Activated T-helper 1 cell treated with anti-CD3 and anti-CD28 coated beads, Interleukin-12 subunit alpha, Interleukin-12 subunit beta, Interleukin-2, Interleukin-4 antibody, amounts not matched to agents 30 ng/mL and 10 ng/mL and 1 ng/mL, durations not matched to agents 14 hours and 24 hours and 36 hours (primary cell): ENCODE measurements at places on chromosomes 5 and 9. TPM values are rescaled to one million over a fixed set of nuclear protein-coding genes. Genes with fewer than 3 reads are reported as not detected.

Gene EGFLAM
- not detected in 2 replicates for total RNA-seq

Gene CCL28
- total RNA-seq: 7.5 and 7.8 TPM in 2 replicates

Gene CAMK2A
- total RNA-seq: not detected in 2 replicates

Gene SLC46A2
- not detected in 2 replicates for total RNA-seq

Gene IL4
- total RNA-seq: 56.9 and 57.1 TPM in 2 replicates

- H3K27me3 ChIP-seq: no peaks in the 10 kb centered on the region
- no peak overlapping the region for H3K27ac ChIP-seq
- H3K4me1 ChIP-seq: no peaks in the 10 kb centered on the region
- no peak overlapping the region for H3K4me3 ChIP-seq
- no peaks in the 10 kb centered on the region for H3K36me3 ChIP-seq
- DNase-seq: no peak
Measured at GRCh38 chr5:1918488-1919208, 35.9 kb upstream of the IRX4 start.

- peaks cover 5% of the 10 kb centered on the region for H3K4me1 ChIP-seq
- H3K36me3 ChIP-seq: no peaks in the 10 kb centered on the region
- H3K27ac ChIP-seq: no peak overlapping the region
- H3K27me3 ChIP-seq: peaks cover 59% of the 10 kb centered on the region
- no peak overlapping the region for H3K4me3 ChIP-seq
- no peak for DNase-seq
Measured at GRCh38 chr9:37653385-37653784, 2.6 kb downstream of the FRMPD1 start.

DNA sequence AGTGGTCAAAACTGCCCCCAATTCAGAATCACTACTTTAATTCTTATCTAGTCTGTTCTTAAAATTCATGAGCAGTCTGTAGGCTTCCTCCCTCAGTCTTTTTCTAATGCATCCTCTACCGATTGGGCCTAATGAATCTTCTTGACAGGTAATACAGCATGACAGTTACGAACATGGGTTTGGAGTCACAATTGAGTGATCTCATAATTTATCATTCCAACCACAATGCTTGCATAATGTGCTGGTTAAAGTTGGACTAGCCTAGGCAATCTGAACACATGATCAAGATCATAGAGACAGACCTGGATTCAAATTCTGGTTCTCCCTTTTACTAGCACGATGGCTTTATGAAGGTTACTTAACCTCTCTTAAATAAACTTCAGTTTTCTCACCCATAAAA is 33.1 kb upstream of the SETD9 start:
- peaks cover 66% of the 10 kb centered on the region for H3K36me3 ChIP-seq
- no peaks in the 10 kb centered on the region for H3K4me1 ChIP-seq
- DNase-seq: no peak
- no peak overlapping the region for H3K27ac ChIP-seq

GRCh38 chr9:127116957-127117356 is 5.5 kb downstream of the ANGPTL2 start:
- no peak for DNase-seq
- peaks cover 23% of the 10 kb centered on the region for H3K27me3 ChIP-seq
- no peak overlapping the region for H3K27ac ChIP-seq
- peaks cover 18% of the 10 kb centered on the region for H3K4me1 ChIP-seq
- H3K4me3 ChIP-seq: peak overlapping the region; percentile 8

DNA sequence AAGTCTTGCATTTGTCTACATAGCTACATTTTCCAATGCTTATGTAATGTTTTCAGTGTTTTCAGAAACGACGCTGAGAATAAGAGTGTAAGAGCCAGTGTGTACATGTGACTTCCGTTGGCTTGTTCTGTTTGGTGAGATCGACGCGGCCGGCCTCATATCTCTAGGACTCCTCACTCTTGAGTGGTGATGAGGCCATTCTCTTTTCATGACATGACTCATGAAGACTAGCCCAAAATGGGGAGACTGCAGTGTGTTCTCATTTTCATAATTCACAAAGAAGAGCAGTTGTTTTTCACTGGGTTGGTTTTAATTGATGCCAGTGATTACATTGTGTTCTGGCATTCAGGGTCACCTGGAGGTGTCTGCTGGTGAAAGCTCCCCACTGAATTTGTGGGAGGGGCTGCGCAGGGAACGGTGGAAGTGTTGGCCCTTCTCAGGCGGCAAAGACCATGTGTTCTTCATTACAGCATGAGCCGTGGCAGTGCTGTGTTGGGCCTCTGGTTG is 131.5 kb upstream of the OTULINL start:
- no peak overlapping the region for H3K27ac ChIP-seq
- no peak for DNase-seq
- H3K4me1 ChIP-seq: no peaks in the 10 kb centered on the region
- no peak overlapping the region for H3K4me3 ChIP-seq

DNA sequence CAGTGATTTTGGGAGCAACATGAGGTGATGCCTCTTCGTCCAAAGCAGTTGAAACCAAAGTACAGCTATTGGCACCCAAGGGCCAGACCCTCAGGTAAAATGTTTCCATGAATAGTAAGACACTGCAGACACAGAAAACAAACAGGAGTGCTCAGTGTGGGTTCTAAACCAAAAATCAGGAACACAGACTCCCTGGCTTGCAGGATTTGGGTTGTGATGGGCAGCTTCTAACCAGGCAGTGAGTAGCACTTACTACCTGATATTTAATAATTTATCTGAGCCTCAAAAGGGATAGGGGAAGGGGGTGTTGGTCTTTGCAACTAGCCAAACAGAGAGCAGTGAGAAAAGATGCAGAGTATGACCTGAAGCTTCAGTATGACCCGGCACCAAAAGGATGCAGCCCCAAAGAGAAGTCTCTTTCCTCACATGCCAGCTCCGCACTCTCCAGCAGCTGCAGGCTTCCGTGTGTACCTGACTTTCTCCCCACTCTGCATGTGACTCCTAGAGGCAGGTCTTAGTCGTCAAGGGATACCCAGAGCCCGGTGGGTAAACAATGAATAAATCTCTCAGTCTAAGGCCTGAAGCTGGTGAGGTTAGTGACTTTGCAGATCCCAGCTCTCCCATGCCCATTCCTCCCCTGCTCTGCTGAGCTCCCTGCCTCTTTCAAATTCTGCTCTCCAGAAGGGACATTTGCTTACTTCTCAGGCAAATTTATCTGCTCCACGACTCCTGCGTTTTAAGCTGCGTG is 105.4 kb upstream of the SPOCK1 start:
- DNase-seq: no peak
- H3K4me1 ChIP-seq: no peaks in the 10 kb centered on the region
- no peak overlapping the region for H3K4me3 ChIP-seq
- no peaks in the 10 kb centered on the region for H3K36me3 ChIP-seq
- no peak overlapping the region for H3K27ac ChIP-seq
- peaks cover 16% of the 10 kb centered on the region for H3K27me3 ChIP-seq

GRCh38 chr5:110514030-110514429 is 212.4 kb downstream of the TMEM232 start:
- H3K4me1 ChIP-seq: no peaks in the 10 kb centered on the region
- no peak overlapping the region for H3K27ac ChIP-seq
- no peaks in the 10 kb centered on the region for H3K36me3 ChIP-seq
- no peak for DNase-seq
- no peak overlapping the region for H3K4me3 ChIP-seq

GRCh38 chr9:109401169-109401989 is 80.5 kb upstream of the EPB41L4B start:
- H3K27ac ChIP-seq: peak overlapping the region; percentile 74
- H3K4me1 ChIP-seq: peaks cover 45% of the 10 kb centered on the region
- peak overlapping the region; percentile 19 for H3K4me3 ChIP-seq

DNA sequence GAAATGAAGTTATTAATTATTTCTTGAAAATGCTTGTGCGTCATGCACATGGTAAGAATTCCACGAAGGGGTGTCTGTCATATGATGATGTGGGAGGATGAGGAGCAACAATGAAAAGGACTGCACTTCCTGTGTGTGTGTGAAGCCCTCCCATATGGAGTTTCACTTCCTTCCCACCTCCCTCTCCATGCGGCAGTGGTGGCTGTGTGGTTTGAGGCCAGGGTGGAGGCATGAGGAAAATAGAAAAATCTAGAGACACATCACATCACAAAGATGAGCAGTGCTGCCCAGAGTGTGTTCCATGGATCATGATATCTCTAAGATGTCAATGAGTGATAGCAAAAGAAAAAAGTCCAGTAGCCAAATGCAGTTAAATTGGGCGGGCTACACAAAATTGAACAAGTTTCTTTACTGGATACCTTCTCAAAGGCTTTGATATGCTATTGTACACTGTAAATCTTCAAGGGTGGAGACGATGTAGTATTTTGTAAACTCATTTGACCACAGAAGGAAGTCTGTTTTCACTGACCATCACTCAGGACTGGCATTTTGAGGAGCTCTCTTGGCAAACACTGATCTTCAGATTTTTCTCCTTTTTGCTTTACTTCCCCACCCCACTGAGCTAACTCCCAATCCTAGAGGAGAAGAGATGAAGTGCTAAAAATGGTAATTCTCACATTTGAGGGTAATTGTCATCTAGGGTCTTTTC is 55.7 kb upstream of the EQTN start:
- H3K27me3 ChIP-seq: peaks cover 8% of the 10 kb centered on the region
- no peak for DNase-seq
- no peak overlapping the region for H3K4me3 ChIP-seq
- no peak overlapping the region for H3K27ac ChIP-seq

GRCh38 chr5:103036601-103037000 is 83.3 kb downstream of the GIN1 start:
- DNase-seq: no peak
- no peaks in the 10 kb centered on the region for H3K4me1 ChIP-seq
- no peak overlapping the region for H3K4me3 ChIP-seq
- H3K27ac ChIP-seq: no peak overlapping the region
- H3K36me3 ChIP-seq: peaks cover 2% of the 10 kb centered on the region

- H3K36me3 ChIP-seq: peaks cover 4% of the 10 kb centered on the region
- H3K27me3 ChIP-seq: no peaks in the 10 kb centered on the region
- no peak overlapping the region for H3K4me3 ChIP-seq
- DNase-seq: no peak
- peaks cover 29% of the 10 kb centered on the region for H3K4me1 ChIP-seq
Measured at GRCh38 chr9:110115341-110115820, 92.6 kb downstream of the C9orf152 start.

- no peak overlapping the region for H3K27ac ChIP-seq
- no peak overlapping the region for H3K4me3 ChIP-seq
- no peak for DNase-seq
- H3K36me3 ChIP-seq: no peaks in the 10 kb centered on the region
- H3K4me1 ChIP-seq: no peaks in the 10 kb centered on the region
- no peaks in the 10 kb centered on the region for H3K27me3 ChIP-seq
Measured at GRCh38 chr9:71183251-71183650, 61.8 kb upstream of the TRPM3 start.

GRCh38 chr5:142864290-142865260 is 94.4 kb downstream of the ARHGAP26 start:
- no peak overlapping the region for H3K27ac ChIP-seq
- H3K4me1 ChIP-seq: peaks cover 41% of the 10 kb centered on the region
- H3K36me3 ChIP-seq: no peaks in the 10 kb centered on the region
- no peak overlapping the region for H3K4me3 ChIP-seq
- DNase-seq: no peak
- peaks cover 3% of the 10 kb centered on the region for H3K27me3 ChIP-seq

DNA sequence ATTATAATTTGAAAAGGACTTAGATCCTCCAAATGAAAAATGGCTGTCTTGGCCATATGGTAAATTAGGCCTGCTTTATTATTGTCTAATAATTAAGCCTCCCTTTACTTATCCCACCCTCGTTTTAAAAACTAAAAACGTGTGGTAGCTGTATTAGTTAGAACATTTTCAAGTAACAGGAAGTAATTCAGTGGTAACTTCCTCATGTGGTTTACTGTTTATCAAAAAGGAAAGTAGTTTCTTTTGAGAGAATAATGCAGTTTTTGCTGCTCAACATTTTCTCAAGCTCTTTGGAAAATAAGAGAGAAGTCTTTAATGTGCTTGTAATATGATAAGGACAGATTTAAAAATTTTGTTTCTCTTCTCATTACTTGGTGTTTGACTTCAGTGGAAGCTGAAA is 26.0 kb downstream of the ZCCHC7 start:
- peaks cover 23% of the 10 kb centered on the region for H3K4me1 ChIP-seq
- DNase-seq: no peak
- H3K27me3 ChIP-seq: no peaks in the 10 kb centered on the region
- H3K4me3 ChIP-seq: peak overlapping the region; percentile 34

GRCh38 chr5:167442922-167443321 is 848.5 kb upstream of the WWC1 start:
- H3K27ac ChIP-seq: no peak overlapping the region
- H3K4me1 ChIP-seq: no peaks in the 10 kb centered on the region
- H3K4me3 ChIP-seq: no peak overlapping the region
- no peak for DNase-seq
- no peaks in the 10 kb centered on the region for H3K27me3 ChIP-seq

GRCh38 chr5:6783787-6784186 is 70.6 kb downstream of the TENT4A start:
- no peaks in the 10 kb centered on the region for H3K27me3 ChIP-seq
- peaks cover 11% of the 10 kb centered on the region for H3K4me1 ChIP-seq
- no peak overlapping the region for H3K4me3 ChIP-seq
- no peak for DNase-seq
- H3K27ac ChIP-seq: no peak overlapping the region
- H3K36me3 ChIP-seq: no peaks in the 10 kb centered on the region

DNA sequence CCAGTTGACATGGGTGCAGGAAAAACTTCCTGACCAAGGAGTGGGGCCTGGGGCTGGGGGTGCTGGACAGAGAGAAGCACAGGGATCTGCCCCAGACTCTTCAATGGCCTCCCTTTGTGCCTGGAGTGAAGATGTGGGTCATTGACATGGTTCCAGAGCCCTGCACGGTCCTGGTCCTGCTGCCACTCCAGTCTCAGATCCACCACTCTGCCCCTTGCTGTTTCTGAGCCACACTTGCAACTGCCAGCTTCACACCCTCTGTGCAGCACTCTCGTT is 10.1 kb downstream of the PIP5K1B start:
- no peak overlapping the region for H3K4me3 ChIP-seq
- DNase-seq: no peak
- peaks cover 8% of the 10 kb centered on the region for H3K27me3 ChIP-seq
- peaks cover 5% of the 10 kb centered on the region for H3K36me3 ChIP-seq

DNA sequence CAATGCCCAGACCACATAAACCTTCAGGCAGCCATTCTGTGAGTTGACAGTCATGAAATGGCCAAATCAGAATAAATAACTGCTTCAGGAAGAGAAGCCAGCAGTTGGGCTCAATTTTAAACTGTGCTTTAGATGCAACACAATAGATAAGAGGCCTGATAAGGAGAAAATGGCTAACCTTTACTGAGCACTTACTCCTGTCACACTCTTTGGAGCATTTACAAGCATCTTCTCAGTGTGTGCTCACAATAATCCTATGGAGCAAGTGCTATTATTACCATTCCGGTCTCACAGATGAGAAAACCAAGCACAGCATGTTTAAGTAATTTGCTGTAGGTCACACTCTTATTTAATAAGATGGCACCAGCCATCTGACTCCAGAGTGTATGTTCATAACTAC is 11.5 kb upstream of the SH3RF2 start:
- no peak for DNase-seq
- H3K27ac ChIP-seq: no peak overlapping the region
- H3K36me3 ChIP-seq: peaks cover 3% of the 10 kb centered on the region
- no peak overlapping the region for H3K4me3 ChIP-seq
- peaks cover 9% of the 10 kb centered on the region for H3K27me3 ChIP-seq
- peaks cover 7% of the 10 kb centered on the region for H3K4me1 ChIP-seq
